Kasumi-1 (cell line): ENCODE measurements at places on chromosomes 7 and 10.

DNA sequence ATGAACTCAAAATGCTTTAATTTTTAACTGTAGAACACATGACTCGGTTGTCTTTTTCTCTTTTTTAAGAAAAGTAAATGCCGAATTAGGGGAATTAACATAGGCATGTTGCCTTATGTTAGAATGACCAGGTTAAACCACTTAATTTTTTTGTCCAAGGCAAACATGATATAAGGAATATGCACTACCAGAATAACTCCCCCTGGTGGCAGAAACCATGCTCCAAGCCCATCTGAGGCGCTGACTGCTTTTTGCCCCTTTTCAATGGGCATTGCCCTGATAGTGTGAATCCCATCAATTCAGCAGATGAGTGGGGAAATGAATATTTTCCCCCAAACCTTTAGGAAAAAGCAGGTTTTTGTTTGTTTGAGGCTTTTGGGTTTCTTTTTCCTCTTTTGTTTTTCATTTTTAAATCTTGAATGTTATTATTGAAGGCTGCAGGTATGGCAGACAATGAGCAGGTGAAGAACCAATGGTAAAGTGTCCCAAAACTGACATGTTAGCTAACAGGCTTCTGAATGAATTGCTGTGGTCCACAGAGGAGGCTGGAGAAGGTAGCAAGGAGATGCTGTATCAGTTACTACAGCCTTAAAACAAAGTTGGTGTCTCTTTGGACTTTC, 284.3 kb downstream of the SORCS3 start:
- peak; percentile 33 for DNase-seq

DNA sequence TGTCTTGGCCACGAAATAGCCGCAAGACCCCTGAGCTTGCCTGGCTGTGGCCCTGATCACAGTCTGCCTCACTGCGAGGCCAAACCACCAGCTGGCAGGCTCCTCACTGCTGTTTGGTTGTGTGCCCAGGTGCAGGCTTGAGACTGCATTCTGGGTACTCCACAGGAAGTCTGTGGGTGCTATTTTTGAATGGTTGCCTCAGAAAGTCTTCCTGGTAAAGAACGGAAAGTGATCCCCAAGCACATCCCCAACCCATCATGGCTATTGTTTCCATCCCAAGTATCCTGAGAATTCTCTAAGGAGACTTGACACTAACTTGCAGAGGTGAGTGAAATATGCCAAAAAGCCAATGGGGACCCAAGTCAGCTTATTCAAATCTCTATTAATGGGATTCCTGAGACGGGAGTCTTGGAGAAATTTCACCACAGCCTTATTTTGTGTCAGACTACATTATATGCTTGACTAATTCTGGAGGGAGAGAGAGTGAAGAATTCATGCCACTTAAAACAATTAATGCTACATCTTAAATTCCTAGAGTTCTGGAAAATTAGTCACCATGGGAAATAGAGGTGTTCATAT, 170.9 kb downstream of the RAMP3 start:
- DNase-seq: no peak

GRCh38 chr7:44156453-44157010, 15.4 kb upstream of the MYL7 start:
- DNase-seq: no peak

DNA sequence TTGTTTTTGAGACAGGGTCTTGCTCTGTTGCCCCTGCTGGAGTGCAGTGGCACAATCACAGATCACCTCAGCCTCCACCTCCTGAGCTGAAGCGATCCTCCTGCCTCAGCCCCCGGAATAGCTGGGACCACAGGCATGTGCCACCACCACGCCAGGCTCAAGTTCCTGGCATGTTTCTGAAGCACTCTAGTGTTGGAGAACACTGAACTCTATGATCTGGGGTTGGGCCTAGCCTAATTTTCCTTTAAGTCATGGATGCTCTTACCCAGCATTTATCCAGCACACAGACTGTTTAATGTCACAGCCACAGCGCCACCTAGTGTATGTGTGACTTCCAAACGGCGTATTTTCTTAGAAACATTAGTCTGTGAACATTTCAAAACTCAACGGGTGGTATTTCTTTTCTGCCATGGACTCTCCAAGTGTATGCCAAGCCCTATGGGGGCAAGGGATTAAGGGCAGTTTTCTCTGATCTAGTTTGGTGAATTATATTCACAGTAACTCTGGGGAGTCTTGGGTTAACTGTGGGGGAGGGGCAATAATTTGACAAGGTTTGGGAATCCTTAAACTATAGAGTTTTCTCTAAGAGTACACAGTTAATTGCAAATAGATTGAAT, 91.8 kb downstream of the CREM start:
- DNase-seq: peak; percentile 98

- DNase-seq: no peak
Measured at GRCh38 chr10:19961076-19962053, 145.1 kb downstream of the PLXDC2 start.

DNA sequence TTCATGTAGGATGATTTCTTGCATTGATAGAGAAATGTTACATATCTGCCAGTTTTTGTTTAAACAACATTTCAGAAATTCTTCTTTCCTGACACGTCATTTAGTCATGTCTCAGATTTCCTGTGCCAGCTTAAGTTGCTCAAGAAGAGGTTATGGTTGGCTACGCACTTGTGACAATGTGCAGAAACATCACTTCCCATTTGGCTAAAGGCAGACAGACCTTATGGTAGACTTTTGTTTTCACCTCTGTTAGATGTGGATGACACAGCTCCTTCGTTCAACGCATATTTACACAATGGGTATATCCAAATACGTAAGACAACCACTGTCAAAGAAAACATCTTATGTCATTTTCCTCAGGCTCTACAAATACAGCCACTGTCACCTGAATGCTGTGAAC, 125.8 kb downstream of the DOCK4 start:
- peak; percentile 77 for DNase-seq

DNA sequence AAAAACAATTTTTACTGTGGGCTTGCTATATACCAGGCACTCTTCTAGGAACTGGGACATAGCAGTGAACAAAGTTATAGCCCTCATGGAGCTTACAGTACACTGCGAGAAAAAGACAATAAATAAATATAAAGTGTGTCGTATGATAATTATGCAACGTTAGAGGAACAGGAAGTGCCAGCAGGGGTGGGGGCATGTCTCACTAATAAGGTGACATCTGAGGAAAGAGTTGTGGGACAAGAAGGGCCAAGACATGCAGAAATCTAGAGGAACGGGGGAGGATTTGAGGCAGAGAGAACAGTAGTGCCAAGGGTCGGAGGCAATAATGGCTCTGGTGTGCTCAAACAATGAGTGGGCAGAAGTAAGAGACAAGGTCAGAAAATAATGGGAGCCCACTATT, 52.8 kb downstream of the LMBR1 start:
- DNase-seq: peak; percentile 12
